NCI-H1694 treated with DMSO at 0.1 percent for 48 hours (cell line): ENCODE measurements at places on chromosomes 4 and X.
A peak's percentile ranks its signal among the peaks of the same experiment; 100 is the strongest.

DNA sequence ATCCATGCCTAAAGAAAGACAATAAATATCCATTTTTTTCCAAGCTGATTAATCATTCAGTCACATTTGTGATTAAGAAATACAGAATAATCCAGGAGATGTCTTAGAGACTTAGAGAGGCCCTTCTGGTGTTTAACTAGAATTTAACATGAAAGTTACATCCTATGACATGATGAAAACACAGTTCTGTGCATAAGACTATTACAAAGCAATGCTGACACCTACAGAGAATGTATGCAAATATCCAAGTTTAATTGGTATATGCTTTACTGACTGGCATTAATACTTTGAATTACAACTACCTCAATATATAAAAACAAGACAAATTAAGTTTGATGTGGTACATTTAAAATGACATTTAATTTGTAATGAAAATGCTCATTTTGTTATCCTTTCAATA, 17.8 kb upstream of the TLL1 start:
- peak; percentile 31 for DNase-seq

- no peak for DNase-seq
Measured at GRCh38 chrX:40007131-40007755, 90.5 kb downstream of the BCOR start.

- peak; percentile 11 for DNase-seq
Measured at GRCh38 chr4:116358633-116359222, 726.6 kb downstream of the TRAM1L1 start.

- DNase-seq, result no peak
Measured at GRCh38 chr4:153016592-153016991, 80.5 kb downstream of the FHDC1 start.

GRCh38 chr4:121898150-121898549, 27.9 kb upstream of the BBS7 start:
- no peak for DNase-seq

DNA sequence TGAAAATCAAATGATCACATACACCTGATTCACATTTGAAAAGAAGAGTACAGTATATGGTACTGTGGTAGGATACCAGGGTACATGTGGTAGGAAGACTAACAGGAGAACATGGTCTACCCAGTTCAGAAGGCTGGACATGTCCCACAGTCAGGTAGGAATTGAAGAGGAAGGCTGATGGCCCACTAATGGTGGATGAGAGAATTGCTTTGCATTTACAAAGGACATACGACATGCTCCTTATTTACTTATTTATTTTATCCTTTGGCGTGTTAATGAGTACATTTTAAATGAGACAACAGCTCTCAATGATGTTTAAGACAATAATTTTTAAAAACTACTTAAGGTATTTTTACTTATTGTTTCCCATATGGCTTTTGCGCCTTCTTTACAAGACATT, 106.7 kb upstream of the BMP2K start:
- DNase-seq, result no peak

DNA sequence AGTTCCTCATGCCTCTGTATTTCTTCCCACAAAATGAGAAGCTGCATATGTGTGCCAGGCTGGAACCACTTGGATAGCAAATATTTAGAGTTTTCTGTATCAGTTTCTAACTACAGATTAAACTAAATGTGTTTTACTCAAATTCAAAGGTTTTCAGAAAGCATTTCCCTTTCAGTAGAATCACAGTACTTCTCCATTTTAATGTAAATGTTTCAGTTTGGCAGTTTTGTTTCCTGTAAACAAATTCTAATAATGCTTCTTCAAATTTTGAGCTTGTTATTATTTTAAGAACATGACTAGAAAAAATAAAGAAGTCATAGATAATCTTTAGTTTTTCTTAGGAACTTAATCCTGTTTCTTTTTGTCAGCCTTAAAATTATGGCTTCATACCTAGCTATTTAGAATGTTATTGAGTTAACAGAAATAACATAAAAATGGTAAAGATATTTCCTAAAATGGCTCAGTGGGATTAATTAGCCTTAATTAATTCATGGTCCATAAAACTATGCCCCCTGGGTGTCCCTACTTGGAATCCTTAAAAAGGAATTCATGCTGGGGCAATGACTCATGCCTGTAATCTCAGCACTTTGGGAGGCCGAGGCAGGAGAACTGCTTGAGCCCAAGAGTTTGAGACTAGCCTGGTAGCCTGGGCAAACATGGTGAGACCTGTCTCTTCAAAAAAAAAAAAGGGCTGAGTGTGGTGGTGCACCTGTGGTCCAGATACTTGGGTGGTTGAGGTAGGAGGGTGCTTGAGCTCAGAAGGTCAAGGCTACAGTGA, 83.8 kb upstream of the GPR34 start:
- no peak for DNase-seq

DNA sequence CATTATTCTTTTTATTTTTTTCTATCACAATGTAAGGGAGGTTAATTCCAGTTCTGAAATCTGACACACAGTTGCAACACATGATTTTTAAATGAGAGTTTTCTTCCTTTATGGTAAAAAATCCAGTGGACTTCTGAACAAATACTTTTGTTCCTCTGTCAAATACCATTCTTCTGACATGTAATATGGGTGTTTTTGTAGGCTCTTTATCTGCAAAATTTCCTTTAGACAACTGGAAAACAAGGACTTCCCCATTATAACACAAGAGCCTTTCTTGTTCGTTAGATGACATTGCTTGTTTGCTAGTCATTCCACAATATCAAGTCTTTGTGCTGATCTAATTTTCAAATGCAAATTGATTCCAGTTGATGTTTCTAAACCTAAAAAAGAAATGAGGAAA, 7.7 kb downstream of the FANCB start:
- no peak for DNase-seq

- DNase-seq, result no peak
Measured at GRCh38 chr4:85452058-85452731, 22.8 kb upstream of the ARHGAP24 start.

GRCh38 chrX:2490634-2491033, 10.1 kb downstream of the DHRSX start:
- DNase-seq, result no peak

- no peak for DNase-seq
Measured at GRCh38 chr4:119138046-119138445, 2.4 kb downstream of the MYOZ2 start.

DNA sequence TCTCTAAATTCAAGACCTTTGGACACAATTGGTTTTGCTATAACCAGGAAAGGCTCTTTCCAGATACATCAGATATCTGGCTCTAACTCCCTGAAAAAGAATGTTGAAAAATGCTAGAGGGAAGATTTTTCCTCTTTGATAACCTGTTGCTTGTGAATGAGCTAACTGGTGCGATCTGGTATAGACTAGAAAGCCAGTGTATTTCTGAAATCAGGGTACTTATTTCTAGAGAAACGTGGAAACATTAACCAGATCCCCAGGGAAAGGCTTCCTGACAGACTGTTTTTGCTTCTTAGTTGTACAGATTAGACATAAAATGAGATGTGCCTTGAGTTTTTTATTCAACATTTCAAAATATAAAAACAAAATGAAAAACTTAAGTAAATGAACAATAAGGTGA, 107.7 kb downstream of the NPNT start:
- DNase-seq, result no peak

GRCh38 chr4:76518241-76518640, 83.2 kb downstream of the SHROOM3 start:
- no peak for DNase-seq

DNA sequence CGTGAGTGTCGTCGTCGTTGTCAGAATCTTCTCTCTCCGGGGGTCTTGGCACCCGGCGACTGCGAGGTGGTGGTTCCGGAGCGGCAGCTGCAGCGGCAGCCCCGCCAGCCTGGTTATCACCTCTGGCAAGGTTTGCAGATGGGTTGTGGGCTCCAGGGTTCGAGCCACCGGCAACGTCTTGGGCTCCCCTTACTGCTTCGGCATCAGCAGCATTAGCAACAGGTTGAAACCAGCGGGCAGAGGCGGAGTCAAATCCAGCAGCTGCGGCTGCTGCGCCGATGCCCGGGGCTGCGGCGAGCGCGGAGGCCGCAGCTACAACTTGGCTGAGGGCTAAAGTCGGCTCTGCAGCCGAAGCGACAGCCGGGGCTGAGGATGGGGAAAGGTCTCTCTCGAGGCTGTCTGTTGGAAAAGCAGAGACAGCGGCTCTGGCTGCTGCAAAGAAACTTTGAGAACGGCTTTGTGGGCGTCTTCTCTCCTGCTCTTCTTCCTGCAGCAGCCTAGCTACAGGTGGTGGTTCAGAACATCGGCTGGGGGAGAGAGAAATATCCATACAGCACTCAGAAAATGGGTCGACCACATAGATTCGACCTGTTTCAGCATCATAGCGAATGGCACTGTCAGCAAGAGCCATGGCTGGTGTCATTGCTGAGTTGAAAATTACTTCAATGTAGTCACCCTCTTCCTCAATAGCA, 3.6 kb downstream of the IRS4 start:
- no peak for DNase-seq

DNA sequence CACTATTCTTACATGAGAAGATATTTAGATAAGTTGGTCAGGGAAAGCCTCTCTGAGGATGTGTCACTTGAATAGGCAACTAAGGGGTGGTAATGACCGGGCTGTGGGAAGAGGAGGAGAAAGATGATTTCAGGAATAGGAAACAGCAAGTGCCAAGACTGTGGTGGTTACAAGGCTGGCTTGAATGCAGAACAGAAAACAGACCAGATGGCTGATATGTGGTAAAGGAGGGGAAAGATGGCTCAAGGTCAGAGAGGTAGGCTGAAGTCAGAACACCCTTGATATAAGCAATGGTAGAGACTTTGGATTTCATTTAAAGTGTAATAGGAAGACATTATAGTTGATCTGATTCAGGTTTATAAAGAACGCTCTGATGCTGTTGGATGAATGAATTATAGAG, 15.0 kb downstream of the TLR7 start:
- DNase-seq, result no peak

DNA sequence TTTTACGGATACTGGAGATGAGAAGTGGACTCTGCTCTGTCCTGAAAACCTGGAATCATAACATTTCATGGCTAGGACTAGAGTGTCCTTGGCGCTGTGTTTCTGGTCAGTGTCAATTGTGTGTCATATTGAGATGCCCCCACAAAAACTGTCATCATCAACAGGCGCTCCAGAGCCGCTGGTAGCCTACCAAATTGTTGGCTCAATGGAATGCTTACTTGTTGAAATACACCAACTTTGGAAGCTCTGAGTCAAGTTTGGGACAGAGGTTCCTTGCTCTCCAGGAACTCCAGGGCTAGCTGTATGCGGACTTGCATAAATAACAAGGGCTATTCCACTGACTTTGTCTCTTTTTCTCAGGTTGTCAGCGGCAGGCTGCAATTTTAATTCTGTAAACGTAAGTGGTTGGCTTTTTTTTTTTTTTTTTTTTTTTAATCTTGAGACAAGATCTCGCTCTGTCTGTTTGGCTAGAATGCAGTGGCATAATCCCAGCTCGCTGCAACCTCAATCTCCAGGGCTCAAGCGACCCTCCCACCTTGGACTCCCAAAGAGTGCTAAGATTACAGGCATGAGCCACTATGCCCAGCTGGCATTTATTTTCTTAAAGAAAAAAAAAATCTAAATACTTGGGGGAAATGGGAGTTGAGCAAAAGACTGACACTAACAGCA, 871 bp upstream of the HPGD start:
- no peak for DNase-seq

- no peak for DNase-seq
Measured at GRCh38 chr4:74369855-74370254, 4.9 kb downstream of the EREG start.

- no peak for DNase-seq
Measured at GRCh38 chr4:73914071-73914470, 44.9 kb downstream of the CXCL1 start.

- no peak for DNase-seq
Measured at GRCh38 chr4:130197946-130198345, 1102.0 kb downstream of the C4orf33 start.

- DNase-seq, result peak; percentile 37
Measured at GRCh38 chr4:79598801-79599200, 190.8 kb upstream of the GK2 start.

- no peak for DNase-seq
Measured at GRCh38 chr4:35709080-35709479, 535.2 kb downstream of the ARAP2 start.

DNA sequence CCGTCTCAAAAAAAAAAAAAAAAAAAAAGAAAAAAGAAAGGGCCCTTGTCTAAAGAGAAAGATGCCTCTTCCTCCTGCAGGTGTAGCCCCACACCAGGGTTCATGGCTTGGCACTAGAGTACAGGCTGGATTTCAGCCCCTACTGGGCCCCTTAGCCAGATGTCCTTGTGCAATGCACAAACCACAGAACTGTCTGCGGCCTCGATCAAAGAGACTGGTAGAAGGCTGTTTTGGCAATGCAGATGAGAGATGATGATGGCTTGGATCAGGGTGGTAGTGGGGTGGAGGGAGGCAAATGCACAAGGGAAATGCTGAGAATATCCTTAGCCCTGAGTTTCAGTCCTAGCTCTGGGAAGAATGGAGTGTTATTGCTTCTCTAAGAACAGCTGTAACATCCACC, 26.5 kb upstream of the TSR2 start:
- no peak for DNase-seq

- no peak for DNase-seq
Measured at GRCh38 chr4:26574563-26574962, 9.3 kb upstream of the TBC1D19 start.

DNA sequence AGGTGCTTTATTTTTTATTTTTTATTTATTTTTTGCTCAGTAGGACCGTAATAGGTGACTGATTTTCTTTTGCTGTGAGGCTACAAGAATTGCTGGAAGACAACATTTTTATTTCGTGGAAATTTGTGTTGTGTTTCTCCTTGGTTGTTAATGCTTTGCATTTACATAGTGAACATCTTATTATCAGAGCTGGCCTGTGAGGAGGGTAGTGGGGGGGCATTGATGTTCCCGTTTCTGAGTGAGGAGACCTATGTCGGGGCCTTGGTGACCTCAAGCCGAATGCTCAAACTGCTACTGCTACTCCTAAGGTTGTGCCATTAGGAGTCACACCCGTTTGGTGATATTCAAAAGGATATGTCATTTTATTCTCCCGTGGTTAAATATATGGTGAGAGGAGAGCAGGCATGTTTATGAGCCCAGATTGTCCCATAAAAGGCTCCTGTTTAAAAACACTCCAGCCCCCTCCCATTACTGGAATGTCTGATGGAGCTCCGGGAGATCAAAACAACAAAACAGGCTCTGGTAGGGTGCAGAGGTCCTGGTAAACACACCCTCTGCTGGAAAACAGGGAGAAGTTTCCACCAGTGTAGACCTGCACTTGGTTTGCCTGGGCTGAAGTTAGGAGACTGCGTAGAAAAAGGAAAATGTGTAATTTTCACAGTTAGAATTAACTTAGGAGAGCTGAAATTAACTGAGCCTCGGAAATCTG, 5.6 kb downstream of the PDGFRA start:
- DNase-seq, result no peak

- DNase-seq, result no peak
Measured at GRCh38 chr4:153591441-153591840, 92.6 kb upstream of the TLR2 start.

GRCh38 chr4:110625576-110626257, 2.8 kb upstream of the PITX2 start:
- no peak for DNase-seq

- no peak for DNase-seq
Measured at GRCh38 chr4:88985088-88985773, 71.8 kb downstream of the FAM13A start.

DNA sequence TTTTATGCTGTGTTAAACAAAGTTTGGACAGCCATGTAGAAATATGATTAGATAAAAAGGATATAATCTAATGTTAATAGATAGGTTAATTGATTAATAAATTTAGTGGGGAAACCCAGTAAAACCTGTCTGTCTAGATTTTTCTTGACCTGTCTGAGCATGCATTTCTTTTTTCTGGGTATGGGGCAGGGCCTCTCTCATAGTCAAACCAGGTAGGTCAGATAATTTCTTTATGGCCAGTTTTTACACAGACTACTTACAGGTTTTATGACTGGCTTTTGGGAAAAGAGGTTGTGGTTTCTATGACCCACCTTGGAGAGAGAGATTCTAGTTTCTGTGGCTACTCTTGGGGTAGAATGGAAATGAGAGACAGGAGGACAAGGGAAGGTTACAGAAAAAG, 135.6 kb upstream of the EPHA5 start:
- DNase-seq, result no peak
